NCI-H1105 treated with DMSO at 0.1 percent for 48 hours (cell line): ENCODE measurements at places on chromosomes 5 and 9.
A peak's percentile ranks its signal among the peaks of the same experiment; 100 is the strongest.

DNA sequence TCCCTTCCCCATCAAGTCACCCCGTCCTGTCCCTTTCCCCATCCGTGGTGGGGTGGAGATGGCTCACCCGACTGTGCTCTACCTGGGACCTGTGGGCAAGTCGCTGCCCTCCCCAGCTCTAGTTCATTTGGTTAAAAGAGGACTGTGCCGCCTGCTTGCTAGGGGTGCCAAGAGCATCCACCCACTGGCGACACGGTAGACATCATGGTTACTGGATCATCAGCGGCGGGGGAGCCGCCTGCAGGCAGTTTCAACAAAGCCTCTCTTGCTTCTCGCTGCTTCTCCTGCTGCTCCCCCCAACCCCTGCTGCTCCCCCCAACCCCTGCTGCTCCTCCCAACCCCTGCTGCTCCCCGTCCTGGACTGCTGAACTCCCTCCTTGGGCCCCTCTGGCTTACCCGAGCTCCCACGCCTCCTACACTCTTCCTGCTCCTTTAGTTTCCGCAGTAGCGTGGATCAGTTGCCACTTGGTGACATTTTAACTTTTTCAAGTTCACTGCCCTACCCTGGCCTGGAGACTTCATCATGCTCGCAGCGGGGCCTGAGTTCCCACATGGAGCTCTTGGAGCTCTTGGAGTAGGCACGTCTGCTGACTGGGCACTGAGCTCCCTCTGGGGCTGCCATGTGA lies 22.0 kb upstream of the SCGB3A1 start:
- no peak for DNase-seq

GRCh38 chr5:158529454-158529853 lies 570.3 kb downstream of the EBF1 start:
- no peak for DNase-seq

DNA sequence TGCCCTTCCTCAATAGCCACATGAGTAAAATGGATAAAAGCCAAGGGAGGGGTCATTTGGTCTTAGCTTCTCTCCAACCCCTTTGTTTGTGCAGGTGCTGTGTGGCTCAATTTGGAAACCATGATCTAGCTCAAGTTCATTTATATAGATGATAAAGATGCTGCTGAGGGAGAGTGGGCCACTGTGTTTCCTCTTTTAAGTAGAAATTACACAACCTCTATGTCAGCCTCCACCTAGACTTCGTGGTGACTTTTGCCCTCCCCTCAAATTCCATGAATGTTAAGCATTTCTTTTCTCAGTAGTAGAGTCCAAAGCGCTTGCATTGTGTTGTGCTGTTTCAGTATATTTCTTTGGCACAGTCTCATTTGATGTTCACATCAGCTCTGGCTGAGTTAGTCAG lies 241.4 kb downstream of the ARHGAP26 start:
- DNase-seq, result no peak

DNA sequence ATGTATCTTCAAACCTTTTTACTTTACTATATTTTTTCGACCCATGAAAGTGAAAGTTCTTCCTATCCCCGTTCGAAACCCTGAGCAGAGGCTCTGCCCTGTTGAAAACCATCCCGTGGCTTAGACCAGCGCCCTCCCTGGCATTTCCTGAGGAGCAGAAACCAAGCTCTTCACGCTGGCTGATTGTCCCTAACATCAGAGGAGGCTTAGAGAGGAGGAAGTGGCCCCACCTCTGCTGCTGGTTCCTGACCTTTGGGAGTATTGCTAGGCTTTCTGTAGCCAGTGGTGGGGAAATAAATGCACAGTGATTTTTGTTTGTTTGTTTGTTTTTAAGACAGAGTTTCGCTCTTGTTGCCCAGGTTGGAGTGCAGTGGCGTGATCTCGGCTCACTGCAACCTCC lies 4.2 kb upstream of the PTGES start:
- DNase-seq, result no peak

DNA sequence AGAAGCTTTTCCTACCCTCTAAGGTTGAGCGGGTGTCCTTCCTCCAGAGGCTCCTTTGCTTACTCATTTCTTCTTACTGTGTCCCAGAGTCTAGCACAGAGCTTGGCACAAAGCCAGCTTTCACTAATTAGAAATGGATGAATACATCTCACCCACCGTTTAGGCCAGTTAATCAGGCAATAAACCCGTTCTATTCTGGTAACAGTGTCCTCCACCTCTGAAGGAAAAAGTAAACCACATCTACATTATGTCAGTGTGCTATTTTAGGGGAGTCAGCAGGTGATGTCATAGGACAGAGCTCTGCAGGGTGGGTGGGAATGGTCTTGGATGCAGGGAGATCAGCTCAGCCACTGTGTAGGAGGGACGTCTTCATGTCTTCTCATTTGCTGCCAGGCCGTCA lies 109.2 kb downstream of the OSTF1 start:
- peak; percentile 16 for DNase-seq

GRCh38 chr9:37026931-37027581 lies 7.0 kb downstream of the PAX5 start:
- no peak for DNase-seq

- DNase-seq, result no peak
Observed at GRCh38 chr9:93575796-93576257, 557 bp upstream of the PHF2 start.

- no peak for DNase-seq
Observed at GRCh38 chr9:219670-220365, 5.2 kb downstream of the DOCK8 start.

- no peak for DNase-seq
Observed at GRCh38 chr5:5183189-5183699, 43.1 kb downstream of the ADAMTS16 start.

- DNase-seq, result no peak
Observed at GRCh38 chr5:116411101-116411571, 163.5 kb downstream of the SEMA6A start.

DNA sequence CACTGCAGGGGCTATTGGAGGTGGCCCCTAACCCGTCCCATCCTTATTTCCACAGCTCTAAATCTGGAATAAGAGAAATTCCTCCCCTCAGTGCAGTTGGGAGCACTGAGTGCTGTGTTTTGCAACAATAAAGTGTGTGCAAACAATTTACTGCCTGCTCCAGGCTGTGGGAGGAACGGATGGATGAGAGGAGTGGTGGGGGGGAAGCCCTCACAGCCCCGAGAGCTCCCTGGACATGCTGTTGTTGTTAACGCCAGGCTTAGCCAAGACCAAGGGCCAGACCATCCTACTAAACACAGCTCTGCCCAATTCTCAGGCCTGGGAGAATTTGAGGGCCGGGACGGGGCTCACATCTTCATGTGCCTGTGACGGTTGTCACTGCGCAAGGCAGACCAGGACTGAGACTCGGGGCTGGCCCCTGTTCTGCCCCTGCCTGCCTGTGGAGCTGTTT lies 200.2 kb downstream of the DAB2IP start:
- DNase-seq, result no peak

DNA sequence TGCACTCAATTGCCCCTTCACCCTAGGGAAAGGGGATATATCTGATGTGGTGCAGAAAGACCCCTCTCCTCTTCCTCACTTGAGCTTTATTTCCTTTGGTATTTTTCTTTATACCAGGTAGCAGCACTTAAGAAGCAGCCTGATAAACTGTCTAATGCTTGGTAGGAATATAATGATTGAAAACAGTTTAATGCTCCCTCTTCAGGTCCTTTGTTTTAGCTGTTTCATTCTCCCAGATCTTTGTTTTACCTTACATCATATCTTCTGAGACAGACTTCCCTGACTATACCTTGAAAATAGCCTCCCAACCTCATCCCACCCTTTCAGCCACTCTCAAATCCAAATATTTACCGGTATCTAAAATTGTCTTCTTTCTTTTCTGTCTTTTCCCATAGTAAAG lies 87.9 kb downstream of the NUDT12 start:
- DNase-seq, result no peak

DNA sequence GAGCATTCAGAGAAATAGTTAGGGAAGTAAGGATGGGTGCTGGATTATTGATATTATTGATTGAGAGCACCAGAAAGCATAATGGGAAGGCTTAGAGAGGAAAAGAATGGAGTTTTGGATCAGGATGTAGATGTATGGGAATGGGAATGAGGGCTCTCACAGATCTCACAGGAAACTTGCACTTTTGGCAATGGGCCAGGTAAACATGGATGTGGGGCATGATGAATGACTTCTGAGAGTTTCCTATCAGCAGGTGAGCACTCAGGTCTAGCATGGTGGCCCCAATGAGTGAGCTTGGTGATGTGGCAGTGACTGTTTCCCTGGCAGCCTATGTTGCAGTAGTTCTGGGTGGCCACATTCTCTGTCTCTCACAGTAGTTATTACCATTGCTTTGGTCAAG lies 283.8 kb downstream of the FBXL7 start:
- no peak for DNase-seq

DNA sequence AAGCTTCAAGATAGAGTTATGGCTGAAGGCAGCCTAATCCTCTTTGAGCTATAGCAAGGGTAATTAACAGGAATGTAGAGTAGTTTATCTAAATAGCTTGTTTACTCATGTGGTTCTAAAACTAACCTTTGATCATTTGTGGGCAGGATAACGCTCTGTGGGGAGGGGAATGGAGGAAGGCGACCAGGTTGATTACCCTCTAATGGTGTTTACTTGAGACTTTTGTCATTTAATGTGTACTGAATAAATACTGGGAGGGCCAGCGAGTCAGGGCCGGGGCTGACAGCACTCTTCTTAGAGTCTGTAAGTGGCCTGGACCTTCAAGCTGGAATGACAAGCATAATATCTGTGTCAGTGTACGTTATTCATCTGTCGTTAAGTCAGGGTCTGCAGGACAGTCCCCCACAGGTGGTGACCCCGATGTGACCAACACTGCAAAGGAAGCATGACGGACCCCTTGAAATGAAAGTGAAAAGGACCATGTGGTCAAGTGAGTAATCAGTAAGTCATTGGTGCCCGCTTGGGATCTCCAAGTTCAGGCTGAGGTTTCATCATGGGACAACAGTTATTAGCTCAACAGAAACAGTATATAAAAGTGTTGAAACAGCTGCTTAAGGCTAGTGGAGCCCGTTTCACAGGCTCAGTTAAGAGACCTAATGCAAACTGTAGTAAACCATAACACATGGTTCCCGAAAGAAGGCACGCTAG lies 162.6 kb downstream of the CPLANE1 start:
- no peak for DNase-seq

GRCh38 chr9:75891771-75892215 lies 1.3 kb downstream of the PCSK5 start:
- DNase-seq, result no peak

DNA sequence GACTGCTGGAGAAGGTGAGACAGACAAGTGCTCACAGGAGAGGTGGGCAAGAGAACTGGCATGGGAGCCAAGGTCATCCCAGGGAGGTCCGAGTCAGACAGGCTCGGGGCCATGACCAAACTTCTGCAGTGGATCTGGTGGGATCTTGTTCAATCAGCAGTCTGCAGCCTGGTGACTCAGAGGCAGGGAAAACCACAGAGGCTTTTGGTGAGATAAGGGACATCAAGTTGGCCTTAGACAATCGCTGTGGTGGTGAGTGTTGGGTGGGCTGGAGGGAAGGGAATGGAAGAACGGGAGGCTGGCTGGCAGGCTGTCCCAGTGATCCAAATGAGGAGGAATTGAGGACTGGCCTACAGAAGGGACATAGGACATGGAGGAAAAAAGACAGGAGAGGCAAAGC lies 123.8 kb downstream of the TMEM174 start:
- DNase-seq, result no peak

- no peak for DNase-seq
Observed at GRCh38 chr9:12737871-12738270, 36.9 kb upstream of the LURAP1L start.

DNA sequence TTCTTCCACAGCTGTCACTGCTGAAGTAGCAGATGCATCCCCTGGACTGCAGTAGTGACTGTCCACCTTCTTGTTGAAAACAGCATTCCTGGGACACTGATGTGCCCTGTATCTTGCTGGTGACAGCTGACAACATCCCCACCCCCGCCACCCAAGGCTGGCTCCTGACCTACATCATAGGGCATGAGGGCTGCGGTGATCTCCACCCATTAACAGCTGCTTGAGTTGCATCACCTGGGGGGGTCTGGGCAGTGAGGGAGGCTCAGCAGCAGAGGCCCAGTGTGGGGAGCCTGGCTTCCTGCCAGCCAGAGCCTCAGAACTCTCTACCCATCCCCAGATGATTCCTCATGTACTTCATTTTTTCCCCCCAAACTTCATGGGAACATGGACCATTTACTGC lies 4.1 kb downstream of the PRUNE2 start:
- no peak for DNase-seq

DNA sequence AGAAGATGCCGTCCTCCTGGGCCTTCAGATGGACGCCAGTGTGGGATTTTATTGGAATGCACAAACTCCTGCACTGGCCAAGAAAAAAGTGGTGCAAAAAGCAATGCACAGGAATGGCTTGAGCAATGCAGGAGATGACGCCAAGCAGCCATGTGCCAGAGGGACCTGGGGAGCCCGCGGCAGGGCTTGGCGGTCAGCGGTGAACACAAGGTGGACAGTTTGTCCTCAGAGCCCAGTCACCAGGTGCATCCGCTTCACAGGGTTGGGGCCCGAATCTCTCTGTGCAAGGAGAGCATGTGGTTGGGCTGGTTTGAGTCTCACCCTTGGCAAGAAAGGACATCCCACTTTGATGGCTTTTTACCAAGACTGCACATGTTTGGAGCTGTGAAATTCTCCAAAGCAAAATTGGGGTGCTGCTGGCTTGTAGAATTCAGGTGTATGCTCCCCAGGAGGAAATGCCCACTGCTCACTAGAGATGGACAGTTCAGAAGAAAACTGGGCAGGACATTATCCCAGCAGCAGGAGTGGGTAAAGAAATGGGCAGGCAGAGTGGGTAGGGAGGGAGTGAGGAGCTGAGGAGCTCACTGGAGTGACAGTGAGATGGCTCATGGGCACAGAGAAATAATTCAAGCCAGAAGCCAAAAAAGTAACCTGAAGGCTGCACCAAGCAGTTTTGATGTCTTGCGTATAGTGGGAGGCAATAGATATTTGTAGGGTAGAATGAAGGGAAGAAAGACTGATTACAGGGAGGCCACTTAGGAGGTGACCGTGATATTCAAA lies 463.9 kb downstream of the MTRR start:
- no peak for DNase-seq

GRCh38 chr5:67037171-67037570 lies 159.4 kb downstream of the CD180 start:
- no peak for DNase-seq

DNA sequence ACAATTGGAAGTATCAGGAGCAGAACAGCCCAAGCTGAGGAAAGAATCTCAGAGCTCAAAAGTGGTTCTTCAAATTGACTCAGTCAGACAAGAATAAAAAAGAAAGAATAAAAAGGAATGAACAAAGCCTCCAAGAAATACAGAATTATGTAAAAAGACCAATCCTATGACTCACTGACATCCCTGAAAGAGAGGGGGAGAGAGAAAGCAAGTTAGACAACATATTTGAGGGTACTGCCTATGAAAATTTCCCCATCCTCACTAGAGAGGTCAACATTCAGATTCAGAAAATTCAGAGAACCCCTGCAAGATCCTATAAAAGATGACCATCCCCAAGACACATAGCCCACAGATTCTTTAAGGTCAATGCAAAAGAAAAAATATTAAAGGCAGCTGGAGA lies 173.2 kb downstream of the ALDH1A1 start:
- no peak for DNase-seq

GRCh38 chr9:73683862-73684591 lies 532.4 kb downstream of the ANXA1 start:
- DNase-seq, result peak; percentile 40
